ENCODE measurements at places on chromosomes 1 and 21. TPM values are rescaled to one million over a fixed set of nuclear protein-coding genes. Genes with fewer than 3 reads are reported as not detected.

Gene ADAMTS5
- 1.6 TPM for polyA plus RNA-seq

Gene CCDC185
- polyA plus RNA-seq: not detected

Gene CDC20
- polyA plus RNA-seq: 5.7 TPM

Gene CFAP74
- polyA plus RNA-seq: 0.22 TPM

Gene COL9A2
- 1.3 TPM for polyA plus RNA-seq

Gene S100A12
- polyA plus RNA-seq: not detected

Gene PRR9
- polyA plus RNA-seq: not detected

Gene AQP10
- polyA plus RNA-seq: not detected

Gene ZNF593OS
- polyA plus RNA-seq: not detected

Gene CCDC30
- polyA plus RNA-seq: 13.2 TPM

Gene MAN1A2
- polyA plus RNA-seq: 27.0 TPM

Gene A3GALT2
- polyA plus RNA-seq: not detected

Gene LCE1F
- not detected for polyA plus RNA-seq

Gene AMY2A
- 1.3 TPM for polyA plus RNA-seq

Gene RNU1-1
- polyA plus RNA-seq: under 0.01 TPM

Gene KIF17
- polyA plus RNA-seq: 8.7 TPM

Gene CRNN
- not detected for polyA plus RNA-seq

Gene TIE1
- polyA plus RNA-seq: not detected

Gene PCBP3
- polyA plus RNA-seq: 1.7 TPM

Gene SPRR1A
- polyA plus RNA-seq: not detected

Gene UMODL1
- not detected for polyA plus RNA-seq

Gene NOS1AP
- polyA plus RNA-seq: 5.3 TPM

Gene FRRS1
- not detected for polyA plus RNA-seq

Gene SPRR5
- polyA plus RNA-seq: not detected

Gene NBPF4
- not detected for polyA plus RNA-seq

Gene NGF
- polyA plus RNA-seq: not detected

Gene TRAF3IP3
- polyA plus RNA-seq: not detected

Gene RBM11
- polyA plus RNA-seq: 20.0 TPM

Gene ENAH
- 57.0 TPM for polyA plus RNA-seq

Gene PAPPA2
- 0.59 TPM for polyA plus RNA-seq

Gene IFFO2
- 2.6 TPM for polyA plus RNA-seq

Gene CSF3R
- polyA plus RNA-seq: not detected

Gene CCDC27
- polyA plus RNA-seq: not detected

Gene SIPA1L2
- polyA plus RNA-seq: 5.6 TPM

Gene OR2T11
- not detected for polyA plus RNA-seq

Gene SH2D1B
- polyA plus RNA-seq: not detected

Gene LDLRAD1
- polyA plus RNA-seq: not detected

Gene TEX38
- polyA plus RNA-seq: not detected

Gene MAP3K21
- polyA plus RNA-seq: 3.7 TPM

Gene C1orf56
- 1.2 TPM for polyA plus RNA-seq

Gene OR6P1
- polyA plus RNA-seq: not detected

Data from neural cell (in vitro differentiated cells).